Effector CD8-positive, alpha-beta T cell (primary cell): ENCODE measurements at places on chromosomes 12 and 14.

DNA sequence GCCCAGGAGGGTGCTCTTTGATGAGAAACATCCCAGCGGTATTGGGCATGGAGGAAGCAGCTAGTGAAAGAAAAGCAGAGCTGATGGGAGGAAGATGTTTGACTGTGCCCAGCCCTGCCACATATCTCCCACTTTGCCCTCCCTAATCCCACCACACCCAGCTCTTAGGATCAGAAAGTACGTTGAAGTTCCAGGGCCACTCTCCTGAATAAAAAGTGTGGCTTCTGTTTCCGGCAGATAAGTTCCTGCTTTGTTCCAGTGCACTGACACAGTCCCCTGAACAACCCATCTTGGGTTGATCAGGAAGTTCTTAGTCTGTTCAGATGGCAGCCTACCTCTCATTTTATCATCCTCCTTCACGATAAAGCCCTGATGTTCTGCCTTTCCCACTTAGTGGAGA is 16.5 kb downstream of the TPCN1 start:
- no peak for DNase-seq

DNA sequence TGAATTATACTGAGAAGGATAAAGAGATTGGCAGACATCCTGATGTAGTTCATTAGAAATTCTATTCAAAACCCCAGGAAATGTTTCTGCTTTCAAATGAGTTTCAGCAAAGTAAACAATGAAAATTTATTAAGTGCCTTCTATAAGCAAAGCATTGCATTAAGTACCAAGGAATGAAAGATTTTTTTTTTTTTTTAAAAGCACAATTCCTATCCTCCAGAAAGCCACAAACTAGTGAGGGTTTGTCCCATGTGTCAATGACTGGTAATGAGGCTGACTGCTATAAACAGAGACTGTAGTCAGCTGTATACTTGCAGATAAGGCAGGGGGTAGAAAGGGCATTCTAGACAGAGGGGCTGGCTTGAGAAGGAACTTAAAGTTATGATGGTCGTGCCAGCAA is 6.7 kb downstream of the ANO4 start:
- no peak for DNase-seq

DNA sequence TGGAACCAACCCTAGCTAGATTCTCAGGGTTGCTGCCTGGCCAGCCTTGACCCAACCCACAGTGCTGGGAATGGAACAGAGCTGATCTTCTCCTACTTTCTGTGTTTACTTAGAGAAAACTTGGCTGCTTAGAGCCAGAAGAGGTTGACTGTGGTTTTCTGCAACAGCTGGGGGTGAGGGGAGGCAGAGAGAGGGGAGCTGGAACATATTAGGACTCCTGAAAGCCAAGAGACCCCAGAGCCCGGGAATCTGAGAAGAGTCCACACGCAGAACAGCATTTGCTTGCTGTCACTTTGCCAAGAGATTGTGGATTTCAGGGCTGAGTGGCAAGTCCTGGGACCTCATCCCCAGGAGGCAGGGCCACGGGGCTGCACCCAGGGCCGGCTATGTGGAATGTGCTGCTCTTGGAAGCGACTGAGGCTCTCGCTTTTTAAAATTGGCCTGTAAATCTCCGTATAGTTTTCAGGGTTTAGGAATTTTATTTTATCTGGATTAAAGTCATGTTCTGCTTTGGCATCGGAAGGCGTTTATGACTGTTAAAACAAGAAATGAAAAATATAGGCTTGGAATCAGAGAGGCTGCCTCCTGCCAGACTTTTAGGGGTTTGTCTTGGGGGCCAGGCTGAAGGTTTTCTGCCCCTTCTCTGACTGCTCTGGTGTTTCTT is 22.3 kb upstream of the MED13L start:
- no peak for DNase-seq

GRCh38 chr12:91009319-91009950 is 4.7 kb upstream of the EPYC start:
- DNase-seq, result no peak

DNA sequence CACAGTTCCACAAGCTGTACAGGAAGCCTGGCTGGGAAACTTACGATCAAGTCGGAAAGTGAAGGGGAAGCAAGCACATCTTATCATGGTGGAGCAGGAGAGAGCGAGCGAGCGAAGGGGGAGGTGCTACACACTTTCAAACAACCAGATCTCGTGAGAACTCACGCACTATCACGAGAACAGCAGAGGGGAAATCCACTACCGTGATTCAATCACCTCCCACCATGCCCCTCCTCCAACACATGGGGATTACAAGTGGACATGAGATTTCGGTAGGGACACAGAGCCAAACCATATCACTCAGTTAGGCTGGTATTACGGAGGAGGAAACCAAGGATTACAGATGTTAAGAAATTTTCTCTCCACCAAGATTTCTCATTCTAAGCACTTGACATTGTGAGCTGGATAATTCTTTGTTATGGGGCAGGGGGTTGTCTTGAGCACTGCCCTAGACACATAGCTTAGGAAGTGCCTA is 262.0 kb upstream of the G2E3 start:
- DNase-seq, result no peak

- no peak for DNase-seq
These were observed 24.4 kb downstream of the IRF2BPL start for GRCh38 chr14:77003960-77004710.

DNA sequence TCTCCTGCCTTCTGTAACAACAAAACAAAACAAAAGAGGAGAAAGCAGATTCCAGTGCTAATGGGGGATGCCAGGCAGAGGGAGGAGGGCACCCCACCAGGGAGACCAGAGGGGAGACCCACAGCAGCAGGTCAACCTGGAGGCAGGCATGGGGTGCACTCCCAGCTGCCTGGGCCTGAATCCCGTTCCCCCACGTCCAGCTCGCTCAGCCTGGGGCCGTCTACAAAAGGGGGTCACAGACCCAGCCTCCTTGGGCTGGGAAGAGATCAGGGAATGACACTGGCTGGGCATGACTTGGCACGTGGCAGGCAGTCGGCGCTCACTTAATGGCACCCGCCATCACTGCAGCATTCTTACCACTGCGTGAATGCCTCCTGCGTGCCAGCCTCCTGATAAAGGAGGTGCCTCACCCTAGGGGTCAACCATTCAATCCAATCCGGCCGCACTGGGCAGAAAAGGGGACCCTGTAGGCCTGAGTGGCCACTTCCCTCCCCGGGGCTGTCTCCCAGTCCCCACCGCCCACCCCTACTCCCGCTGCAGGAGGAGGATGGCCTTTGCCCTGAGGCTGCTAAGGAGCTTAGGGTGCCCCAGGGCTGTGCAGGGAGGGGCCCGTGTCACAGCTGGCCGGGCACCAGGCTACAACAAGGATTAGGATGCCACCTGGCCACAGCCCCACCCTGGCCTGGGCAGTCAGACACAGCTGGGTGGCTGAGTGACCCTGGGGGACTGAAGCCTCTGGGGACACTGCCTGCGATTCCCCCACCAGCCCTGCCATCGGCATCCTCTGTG is 87.5 kb downstream of the NCOR2 start:
- DNase-seq, result no peak

DNA sequence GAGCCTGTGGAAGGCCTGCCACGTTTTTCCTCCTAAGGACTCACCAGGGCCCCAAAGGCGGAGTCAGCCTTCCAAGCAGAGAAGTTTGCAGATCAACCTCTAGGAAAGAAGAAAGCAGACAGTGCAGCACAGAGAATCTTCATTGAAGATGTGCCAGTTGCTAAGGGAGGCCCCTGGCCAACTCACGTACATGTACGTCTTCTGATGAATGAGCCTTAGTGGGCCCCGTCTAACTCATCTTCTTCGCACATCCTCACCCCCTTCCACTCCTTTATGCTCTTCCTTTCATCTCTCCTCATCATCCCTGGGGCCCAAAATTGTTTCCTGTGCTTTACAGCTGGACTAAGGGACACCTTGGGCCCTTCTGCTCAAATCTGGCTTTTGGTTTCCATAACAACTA is 703.0 kb upstream of the TBX3 start:
- no peak for DNase-seq

DNA sequence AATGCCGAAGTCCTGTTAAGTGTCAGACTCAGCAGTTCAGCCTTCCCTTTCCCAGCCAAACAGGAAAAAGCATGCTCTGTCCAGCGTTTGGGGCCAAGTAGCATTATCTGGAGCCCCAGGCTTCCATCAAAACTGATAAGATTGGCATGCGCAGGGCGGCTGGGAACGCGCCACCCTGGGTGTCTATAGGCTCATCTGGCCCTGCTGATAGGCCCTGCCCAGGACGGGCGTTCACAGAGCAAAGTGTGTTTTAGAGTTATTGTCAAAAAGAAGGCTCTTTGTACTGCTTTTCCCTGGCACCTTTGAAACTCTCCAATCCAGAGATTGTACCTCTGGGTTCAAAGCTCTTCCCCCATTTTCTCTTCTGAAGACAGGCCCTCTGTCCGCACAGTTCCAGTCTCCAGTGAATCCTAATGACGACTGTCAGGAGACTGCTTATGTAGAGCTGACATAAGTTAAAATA is at the start of gene ART4:
Gene ART4, minus strand, starts transcription at position 102 of the 463 bp plus-strand sequence. CDS start 413 bp downstream, outside the sequence.
- DNase-seq, result no peak

DNA sequence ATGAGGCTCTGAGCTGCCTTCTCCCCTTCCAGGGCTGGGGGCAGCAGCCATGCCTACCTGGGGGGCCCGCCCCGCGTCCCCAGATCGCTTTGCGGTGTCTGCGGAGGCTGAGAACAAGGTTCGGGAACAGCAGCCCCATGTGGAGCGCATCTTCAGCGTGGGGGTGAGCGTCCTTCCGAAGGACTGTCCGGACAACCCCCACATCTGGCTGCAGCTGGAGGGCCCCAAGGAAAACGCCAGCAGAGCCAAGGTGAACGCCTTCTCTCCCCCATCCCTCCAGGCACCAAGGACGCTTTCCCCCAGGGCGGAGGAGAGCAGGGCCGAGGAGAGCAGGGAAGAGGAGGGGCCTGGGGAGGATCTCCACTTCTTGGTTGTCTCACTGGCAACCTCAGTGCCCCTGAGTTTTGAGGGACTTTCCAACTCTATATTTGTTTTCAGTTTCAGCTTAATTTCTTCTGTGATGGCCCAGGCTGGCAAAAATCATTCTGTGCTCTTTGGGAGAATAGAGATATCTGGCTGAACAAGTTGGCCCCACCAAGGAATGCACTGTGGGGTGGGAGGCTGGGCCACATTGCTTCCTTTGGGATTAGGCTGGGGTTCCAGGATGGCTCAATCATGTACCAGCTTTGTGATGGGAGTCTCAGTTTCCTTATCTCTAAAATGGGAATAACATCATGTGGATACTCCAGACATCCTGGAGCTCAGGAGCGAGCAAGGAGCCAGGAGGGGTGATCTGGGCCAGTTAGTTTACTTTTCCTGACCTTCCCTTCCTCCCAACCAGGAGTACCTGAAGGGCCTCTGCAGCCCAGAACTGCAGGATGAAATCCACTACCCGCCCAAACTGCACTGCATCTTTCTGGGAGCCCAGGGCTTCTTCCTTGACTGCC is 1.2 kb downstream of the KHNYN start:
- peak; percentile 47 for DNase-seq

DNA sequence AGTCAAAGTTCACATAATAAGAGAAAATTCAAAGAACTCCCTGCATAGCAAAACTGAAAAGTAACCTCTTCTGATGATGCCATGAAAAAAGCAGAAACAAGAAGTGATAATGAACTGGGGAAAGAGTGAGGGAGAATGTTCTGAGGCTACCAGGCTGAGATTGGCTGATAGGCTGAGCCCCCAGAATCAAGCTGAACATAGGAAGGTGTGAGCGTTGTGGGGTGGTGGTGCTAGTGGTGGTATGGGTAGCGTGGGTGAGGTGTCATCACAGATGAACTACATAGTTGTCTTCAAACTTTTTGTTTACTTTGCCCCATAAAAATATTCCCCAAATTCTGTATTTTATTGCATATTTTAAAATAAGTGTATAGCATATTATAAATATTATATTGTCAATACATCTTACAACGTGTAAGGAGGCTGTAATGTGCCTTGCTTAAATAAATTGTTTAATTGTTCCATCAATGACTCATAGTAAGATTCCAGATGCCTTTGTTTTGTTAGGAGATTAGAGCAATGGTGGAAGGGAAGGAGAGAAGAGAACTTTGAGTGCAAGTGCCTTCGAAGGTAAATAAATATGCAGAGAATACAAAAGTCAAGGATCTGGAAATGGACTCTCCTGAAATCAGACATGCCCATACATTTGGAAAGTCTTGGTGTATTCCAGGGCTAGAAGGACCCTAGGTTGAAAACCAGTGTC is 15.8 kb upstream of the CFAP54 start:
- no peak for DNase-seq

DNA sequence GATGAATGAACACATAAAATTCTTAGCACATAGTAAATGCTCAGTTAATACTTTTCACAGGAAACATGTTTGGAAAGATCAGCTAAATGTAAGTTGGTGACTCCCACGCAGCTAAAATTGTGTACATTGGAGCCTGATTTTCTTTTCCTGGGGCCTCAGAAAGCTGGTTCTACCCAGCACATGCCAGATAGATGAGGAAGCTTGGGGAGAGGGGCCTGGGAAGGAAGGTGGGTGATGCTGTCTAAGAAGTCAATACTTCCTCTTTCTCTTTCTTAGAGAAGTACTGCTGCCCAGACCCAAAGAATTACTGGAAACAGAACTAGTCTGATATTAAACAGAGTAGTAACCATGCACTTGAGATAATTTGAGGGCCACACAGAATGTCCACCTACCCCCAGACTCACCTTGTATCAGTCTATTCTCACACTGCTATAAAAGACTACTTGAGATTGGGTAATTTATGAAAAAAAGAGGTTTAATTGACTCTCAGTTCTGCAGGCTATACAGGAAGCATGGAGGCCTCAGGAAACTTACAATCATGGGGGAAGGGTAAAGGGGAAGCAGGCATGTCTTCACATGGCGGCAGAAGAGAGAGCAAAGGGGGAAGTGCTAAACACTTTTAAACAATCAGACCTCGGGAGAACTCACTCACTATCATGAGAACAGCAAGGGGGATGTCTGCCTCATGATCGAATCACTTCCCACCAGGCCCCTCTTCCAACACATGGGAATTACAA is 123.3 kb upstream of the MED13L start:
- no peak for DNase-seq

- no peak for DNase-seq
These were observed 116.3 kb upstream of the PRICKLE1 start for GRCh38 chr12:42705863-42706262.

DNA sequence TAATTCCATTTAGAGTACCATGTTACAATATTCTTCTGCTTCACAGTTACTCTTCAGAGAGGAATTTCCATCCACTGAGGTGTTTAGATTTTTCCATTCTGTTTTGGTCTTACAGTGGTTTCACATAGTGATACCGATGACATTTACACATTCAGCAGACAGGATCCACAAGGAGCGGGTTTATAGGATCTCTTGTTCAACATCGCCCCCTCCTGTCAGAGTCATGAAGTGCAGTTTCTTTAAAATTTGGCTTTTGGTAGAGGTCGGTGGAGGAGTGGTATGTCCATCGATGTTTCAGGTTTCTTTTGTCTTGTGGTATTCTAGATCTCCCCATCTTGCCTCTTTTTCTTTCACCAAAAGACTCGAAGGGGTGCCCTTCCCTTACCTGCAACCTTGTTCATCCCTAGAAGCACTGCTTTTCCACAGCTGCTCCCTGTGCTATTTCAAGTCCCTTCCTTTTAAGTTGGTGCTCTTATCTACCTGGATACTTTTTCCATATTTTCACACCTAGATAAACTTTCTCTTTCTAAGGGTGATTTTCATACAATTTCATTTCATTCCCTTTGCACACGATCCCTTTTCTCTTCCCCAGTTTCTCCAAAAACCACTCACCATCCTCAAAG is 181.3 kb downstream of the ITPR2 start:
- DNase-seq, result no peak
